ENCODE measurements at places on chromosomes 5 and 9. TPM values are rescaled to one million over a fixed set of nuclear protein-coding genes. Genes with fewer than 3 reads are reported as not detected.

RLN2 gene
- total RNA-seq = not detected

KIF12 gene
- 1.3 TPM for total RNA-seq

CDH18 gene
- total RNA-seq = 12.8 TPM

ZNF169 gene
- 21.9 TPM for total RNA-seq

COL27A1 gene
- total RNA-seq = 2.5 TPM
